ENCODE measurements at places on chromosomes 13 and 19. TPM values are rescaled to one million over a fixed set of nuclear protein-coding genes. Genes with fewer than 3 reads are reported as not detected.

NMRK2 gene
- polyA plus RNA-seq, result not detected

CASP14 gene
- not detected for polyA plus RNA-seq

AP2A1 gene
- polyA plus RNA-seq, result 47.8 TPM

FFAR1 gene
- polyA plus RNA-seq, result 0.44 TPM

GRCh38 chr13:21546372-21546771, 57.6 kb downstream of the MICU2 start:
- DNase-seq, result no peak

GRCh38 chr13:20142023-20142926, 18.6 kb downstream of the GJA3 start:
- DNase-seq, result no peak
